SK-MEL-5 (cell line): ENCODE measurements at places on chromosomes 7 and 10. TPM values are rescaled to one million over a fixed set of nuclear protein-coding genes. Genes with fewer than 3 reads are reported as not detected.
A peak's percentile ranks its signal among the peaks of the same experiment; 100 is the strongest.

Gene BTBD16
- 0.51 TPM in 1 of 2 replicates, not detected in the other for total RNA-seq

GRCh38 chr7:119959811-119960210, 313.2 kb upstream of the KCND2 start:
- DNase-seq = no peak

DNA sequence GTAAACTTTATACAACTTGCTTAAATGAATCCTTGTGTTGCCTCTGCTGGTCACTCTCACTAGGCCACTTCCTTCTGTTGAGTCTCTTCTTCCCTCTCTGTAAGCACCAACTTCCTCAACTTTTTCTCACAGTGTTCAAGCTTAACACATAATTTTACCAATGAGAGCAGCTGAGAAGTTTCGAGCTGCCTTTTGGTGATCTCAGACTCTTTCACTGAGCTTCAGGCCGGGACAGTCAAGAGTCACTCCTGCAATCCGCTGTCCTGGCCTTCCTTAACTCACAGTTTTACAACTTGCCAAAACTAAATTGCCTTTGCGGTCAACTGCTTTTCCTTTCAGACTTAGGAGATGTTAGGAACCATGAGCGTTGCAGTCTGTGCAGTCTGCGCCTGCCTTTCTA, 47.4 kb downstream of the PRPF18 start:
- no peak for DNase-seq

- peak; percentile 84 for DNase-seq
Measured at GRCh38 chr7:48139459-48139858, 31.8 kb upstream of the ABCA13 start.

Gene OR2A12
- total RNA-seq = not detected in 2 replicates

Gene WNT8B
- total RNA-seq = not detected in 2 replicates

- no peak for DNase-seq
Measured at GRCh38 chr7:120505770-120506169, 232.8 kb downstream of the KCND2 start.

Gene HOXA2
- 0.21 and 0.67 TPM in 2 replicates for total RNA-seq

DNA sequence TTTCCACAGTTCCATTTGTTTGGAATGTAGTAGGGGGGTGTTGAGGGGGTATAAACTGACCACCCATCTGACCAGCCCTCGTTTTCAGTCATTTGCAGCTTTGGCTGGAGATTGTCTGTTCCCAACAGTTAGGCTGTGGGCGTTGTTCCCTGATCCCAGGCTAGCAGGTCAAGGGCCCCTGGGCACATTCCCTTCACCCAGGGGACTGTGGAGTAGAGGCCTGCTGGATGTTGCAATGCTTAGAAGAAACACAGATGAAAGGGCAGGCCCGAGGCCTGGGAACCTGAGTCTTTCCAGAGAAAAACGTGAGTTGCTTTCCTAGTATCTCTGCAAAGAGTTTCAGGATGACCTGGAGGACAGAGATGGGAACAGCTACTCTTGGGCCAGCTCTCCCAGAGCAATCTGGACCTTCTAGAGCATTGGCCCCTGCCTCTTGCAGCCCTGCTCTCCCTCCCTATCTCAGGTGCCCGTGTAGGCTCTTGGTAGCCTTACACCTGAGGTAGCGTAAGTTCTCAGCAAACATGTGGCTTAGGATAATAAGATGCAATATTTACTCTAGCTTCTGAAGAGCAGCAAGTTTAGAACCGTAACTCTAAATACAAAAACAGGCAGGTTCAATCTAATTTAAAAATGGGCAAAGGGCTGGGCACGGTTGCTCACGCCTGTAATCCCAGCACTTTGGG, 99.4 kb upstream of the EFCAB10 start:
- DNase-seq = no peak

DNA sequence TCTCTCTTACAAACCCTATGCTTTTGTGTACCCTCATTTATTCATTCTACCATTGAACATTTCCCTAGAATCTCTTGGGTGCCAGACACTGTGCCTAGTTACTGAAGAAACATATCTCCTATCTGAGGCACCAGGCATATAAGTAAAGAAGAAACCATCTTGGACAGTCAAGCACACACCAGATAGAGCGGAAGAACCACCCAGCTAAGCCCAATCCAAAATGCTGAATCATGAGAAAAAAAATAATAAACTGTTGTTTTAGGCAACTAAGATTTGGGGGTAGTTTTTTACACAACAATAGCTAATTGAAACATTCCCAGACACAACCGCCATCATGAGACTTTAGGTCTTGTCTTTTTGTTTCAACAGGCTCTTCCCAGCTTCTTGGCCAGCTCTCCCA, 102.3 kb upstream of the TCF7L2 start:
- DNase-seq = no peak

- DNase-seq = peak; percentile 22
Measured at GRCh38 chr7:66921396-66921917, 432 bp downstream of the TMEM248 start.

Gene CCDC172
- total RNA-seq = not detected in 2 replicates

Gene COX19
- total RNA-seq = 12.9 and 13.1 TPM in 2 replicates

DNA sequence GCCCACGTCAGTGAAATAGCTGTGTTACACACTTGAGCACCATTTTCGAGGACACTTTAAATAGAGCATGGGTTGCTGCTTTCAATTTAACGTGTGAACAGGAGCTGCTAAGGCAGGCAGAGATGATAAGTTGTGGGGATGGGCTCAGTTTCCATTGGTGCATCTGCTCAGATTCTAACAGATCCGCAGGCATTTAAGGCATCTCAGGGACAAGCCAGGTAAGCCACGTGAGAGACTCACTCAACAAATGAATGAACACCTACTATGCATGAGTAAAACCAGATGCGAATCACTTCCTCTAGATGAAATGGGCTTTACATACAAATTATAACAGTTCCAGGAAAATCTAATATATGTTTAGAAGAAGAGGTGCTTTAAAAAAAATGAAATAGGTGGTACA, 34.6 kb downstream of the PLXNA4 start:
- no peak for DNase-seq

GRCh38 chr10:2989292-2989947, 77.9 kb upstream of the PFKP start:
- peak; percentile 10 for DNase-seq

- no peak for DNase-seq
Measured at GRCh38 chr7:83096065-83096580, 66.6 kb downstream of the PCLO start.

Gene C10orf105
- not detected in 2 replicates for total RNA-seq

Gene SOSTDC1
- total RNA-seq = 8.1 and 8.7 TPM in 2 replicates

Gene CLRN3
- not detected in 2 replicates for total RNA-seq

Gene EIF5AL1
- 0.58 and 0.59 TPM in 2 replicates for total RNA-seq

DNA sequence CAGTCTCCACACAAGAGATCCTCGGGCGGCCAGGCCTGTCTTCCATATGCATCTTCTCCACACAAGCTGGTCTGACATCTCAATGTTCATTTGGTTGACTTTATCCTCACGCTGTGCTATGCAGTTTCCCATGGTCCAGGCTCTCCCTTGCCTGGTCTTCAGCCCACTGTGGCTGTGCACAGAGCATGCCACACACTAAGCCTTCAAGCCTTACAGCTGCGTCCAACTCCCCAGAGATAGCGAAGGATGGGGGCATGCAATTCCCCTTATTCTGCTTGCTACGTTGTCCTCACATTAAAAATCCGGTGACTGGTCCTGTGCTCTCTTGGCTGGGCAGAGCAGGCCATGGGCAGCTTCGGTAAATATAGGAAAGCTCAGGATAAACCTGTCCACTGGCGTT, 188.7 kb upstream of the TCERG1L start:
- no peak for DNase-seq

- DNase-seq = no peak
Measured at GRCh38 chr7:36474283-36475010, 84.8 kb downstream of the ANLN start.

Gene HNRNPA2B1
- total RNA-seq = 201 and 235 TPM in 2 replicates

Gene STX1A
- 6.7 and 7.0 TPM in 2 replicates for total RNA-seq

- DNase-seq = no peak
Measured at GRCh38 chr7:77326131-77326530, 90.0 kb downstream of the GSAP start.

Gene PPP1R3C
- total RNA-seq = 12.2 and 13.2 TPM in 2 replicates

Gene CACNB2
- total RNA-seq = not detected in 2 replicates

Gene HOGA1
- total RNA-seq = 2.1 and 3.9 TPM in 2 replicates

- no peak for DNase-seq
Measured at GRCh38 chr10:30034433-30035137, 24.8 kb downstream of the JCAD start.

DNA sequence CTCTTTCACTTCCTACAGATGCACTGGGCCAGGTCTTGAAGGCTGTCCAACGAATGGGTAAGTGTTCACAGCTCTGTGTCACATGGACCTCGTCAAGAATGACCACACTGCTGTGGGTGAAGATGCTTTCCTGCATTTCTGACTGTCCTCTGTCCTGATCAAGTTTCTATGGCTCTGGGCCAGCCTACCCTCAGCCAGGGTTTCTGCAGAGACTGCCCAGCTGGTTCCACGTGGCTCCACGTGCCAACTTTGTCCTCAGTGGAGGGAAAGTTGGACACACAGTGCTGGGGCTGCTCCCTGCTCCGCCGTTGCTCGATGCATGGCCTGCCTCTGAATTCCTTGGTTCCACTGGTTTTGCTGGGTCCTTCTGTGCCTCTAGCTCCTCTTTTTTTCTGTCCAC, 152.3 kb downstream of the EGFR start:
- no peak for DNase-seq

GRCh38 chr10:35561715-35562114, 43.4 kb upstream of the GJD4 start:
- DNase-seq = no peak

GRCh38 chr7:131786204-131786603, 229.8 kb upstream of the PODXL start:
- DNase-seq = peak; percentile 14

Gene TMEM178B
- total RNA-seq = 0.21 and 0.48 TPM in 2 replicates

Gene ADCY1
- 39.9 and 41.4 TPM in 2 replicates for total RNA-seq

- DNase-seq = no peak
Measured at GRCh38 chr7:120949393-120949911, 1.1 kb upstream of the ING3 start.

Gene ADARB2
- total RNA-seq = 0.56 and 0.90 TPM in 2 replicates

- peak; percentile 84 for DNase-seq
Measured at GRCh38 chr10:97407211-97407951, 6.2 kb upstream of the RRP12 start.

DNA sequence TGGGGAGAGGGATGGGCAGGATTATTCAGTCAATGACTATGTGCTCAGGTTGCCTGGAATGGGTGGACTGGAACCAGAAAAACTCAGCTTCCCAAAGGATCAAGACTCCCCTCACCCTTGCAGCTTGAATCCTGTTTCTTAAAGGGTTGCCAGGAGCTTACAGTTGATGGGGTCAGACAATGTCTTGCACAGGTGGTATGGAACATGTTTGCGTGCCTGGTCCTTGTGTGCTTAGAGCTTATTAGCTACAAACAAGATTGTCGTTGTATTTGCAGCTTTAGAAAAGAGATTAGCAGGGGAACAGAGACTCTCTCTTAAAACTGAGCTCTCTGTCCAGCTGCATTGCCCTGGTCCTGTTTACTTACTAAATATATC, 56.9 kb downstream of the PRR15 start:
- no peak for DNase-seq

DNA sequence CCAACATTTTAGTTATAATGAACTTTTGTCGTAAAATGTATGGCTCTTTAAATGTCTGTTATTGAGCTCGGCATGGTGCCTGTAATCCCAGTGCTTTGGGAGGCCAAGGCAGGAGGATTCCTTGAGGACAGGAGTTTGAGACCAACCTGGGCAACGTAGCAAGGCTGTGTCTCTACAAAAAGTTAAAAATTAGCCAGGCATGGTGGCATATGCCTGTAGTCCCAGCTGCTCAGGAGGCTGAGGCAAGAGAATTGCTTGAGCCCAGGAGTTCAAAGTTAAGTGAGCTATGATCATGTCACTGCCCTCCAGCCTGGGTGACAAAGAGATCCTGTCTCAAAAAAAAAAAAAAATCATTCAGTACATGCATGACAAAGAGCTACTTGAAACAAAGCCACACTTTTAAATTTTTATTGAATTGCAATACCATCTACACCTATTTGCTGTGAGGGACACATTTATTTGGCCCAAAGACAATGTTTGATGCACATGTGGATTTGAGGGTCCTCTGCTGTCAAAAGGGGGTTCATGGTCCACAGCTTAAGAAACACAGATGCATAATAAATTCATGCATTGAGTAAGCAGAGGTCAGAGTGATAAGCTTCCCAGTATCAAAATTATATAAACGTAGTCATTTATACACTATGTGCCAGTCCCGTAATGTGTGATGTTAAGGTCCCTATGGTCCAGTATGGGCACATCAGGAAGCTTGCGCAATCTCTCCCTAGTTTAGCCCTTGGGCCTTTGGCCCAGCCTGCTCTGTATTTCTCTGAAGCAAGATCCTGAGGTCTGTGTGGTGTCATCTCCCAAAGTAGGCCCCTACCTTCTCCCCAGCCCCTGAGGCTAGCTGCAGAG, 4.4 kb upstream of the MALSU1 start:
- peak; percentile 30 for DNase-seq

Gene SPDYE9
- total RNA-seq = not detected in 2 replicates

GRCh38 chr7:116231949-116232348, 21.6 kb downstream of the TES start:
- peak; percentile 63 for DNase-seq

GRCh38 chr10:120431251-120431651, 25.8 kb upstream of the PLPP4 start:
- DNase-seq = no peak

GRCh38 chr10:77833225-77833624, 93.3 kb downstream of the DLG5 start:
- DNase-seq = no peak

Gene NEBL
- under 0.01 TPM in 1 of 2 replicates, not detected in the other for total RNA-seq

DNA sequence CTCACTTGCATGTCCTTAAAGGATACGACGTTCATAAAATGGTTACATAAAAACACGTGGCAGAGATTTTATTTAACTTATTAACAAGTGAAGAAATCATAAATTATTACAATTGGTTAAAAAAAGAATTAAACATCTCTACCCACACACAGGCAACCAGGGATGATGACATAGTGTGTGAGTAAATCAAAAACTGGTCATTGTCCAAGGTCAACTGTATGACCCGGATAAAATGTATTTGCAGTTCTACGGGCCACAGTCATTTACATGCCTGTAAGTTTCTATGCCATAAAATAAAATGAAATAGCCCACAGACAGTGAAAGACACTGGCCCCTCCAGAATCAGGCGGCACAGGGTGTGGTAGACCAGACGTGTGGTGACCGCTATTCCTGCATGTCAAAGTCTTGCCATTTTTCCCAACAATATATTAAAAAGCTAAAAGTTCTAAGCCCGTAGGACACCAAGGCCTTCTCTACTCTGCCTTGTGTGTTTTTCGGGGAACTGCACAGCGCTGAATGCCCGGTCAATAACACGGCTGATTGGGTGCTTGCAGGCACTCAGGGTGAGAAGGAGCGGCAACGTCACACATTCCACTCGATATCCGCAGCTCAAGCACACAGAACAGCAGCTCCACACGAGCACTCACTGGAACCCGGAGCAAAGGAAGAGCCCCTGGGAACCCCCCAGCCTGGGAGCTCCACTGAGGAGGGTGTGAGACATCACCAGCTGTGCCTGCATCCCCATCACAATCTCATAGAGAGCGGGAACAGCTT, 143.3 kb upstream of the PPP2R2D start:
- DNase-seq = no peak
